SJSA1 (cell line): ENCODE measurements at places on chromosomes 16 and 17.

- peaks cover 53% of the 10 kb centered on the region for H3K4me1 ChIP-seq
- no peak overlapping the region for H3K4me3 ChIP-seq
- DNase-seq, result peak; percentile 87
- H3K27ac ChIP-seq, result peak overlapping the region; percentile 50
These were observed 129.9 kb downstream of the MGAT5B start for GRCh38 chr17:76997981-76998531.

GRCh38 chr17:4422864-4423263 lies 10.9 kb upstream of the SPNS3 start:
- H3K27ac ChIP-seq, result no peak overlapping the region
- no peaks in the 10 kb centered on the region for H3K27me3 ChIP-seq
- no peaks in the 10 kb centered on the region for H3K4me1 ChIP-seq
- H3K4me3 ChIP-seq, result no peak overlapping the region

- H3K4me1 ChIP-seq, result no peaks in the 10 kb centered on the region
- H3K36me3 ChIP-seq, result no peaks in the 10 kb centered on the region
- no peak overlapping the region for H3K27ac ChIP-seq
- no peak overlapping the region for H3K4me3 ChIP-seq
- DNase-seq, result no peak
These were observed 442.6 kb downstream of the UTP18 start for GRCh38 chr17:51702963-51703360.

DNA sequence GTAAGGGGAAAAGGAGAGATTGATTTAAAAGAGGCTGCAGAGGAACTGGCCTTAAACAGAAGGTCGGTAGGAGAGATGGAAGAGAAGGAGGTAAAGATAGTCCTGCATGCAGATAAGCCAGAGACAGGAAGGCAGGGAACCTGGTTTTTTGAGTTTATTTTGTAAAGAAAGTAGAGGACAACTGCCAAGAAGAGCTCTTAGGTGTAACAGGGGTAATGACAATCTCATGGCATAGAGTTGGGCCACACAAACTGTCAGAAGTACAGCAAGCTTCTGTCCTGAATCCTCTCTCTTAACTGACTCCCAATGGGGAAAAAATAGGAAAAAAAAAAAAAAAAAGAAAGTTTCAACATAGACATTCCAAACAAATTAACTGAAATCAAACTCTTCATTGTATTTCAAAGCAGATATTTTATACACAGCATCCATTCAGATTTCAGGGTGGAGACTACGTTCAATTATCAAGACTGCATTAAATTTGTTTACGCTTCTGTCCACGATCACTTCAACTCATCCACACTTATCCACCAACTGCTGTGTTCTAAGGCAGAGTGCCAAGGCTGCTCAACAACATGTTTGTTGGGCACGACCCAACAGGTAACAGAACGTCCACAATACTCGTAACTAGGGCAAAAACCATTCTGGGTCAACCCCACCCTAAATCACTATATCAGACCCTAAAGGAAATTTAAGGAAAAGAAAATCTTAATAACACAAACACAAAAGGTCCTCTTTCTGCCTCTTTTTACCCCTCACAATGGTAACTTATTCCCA lies 34.9 kb downstream of the USP31 start:
- H3K4me1 ChIP-seq, result no peaks in the 10 kb centered on the region
- no peak overlapping the region for H3K27ac ChIP-seq
- no peak overlapping the region for H3K4me3 ChIP-seq
- no peak for DNase-seq

DNA sequence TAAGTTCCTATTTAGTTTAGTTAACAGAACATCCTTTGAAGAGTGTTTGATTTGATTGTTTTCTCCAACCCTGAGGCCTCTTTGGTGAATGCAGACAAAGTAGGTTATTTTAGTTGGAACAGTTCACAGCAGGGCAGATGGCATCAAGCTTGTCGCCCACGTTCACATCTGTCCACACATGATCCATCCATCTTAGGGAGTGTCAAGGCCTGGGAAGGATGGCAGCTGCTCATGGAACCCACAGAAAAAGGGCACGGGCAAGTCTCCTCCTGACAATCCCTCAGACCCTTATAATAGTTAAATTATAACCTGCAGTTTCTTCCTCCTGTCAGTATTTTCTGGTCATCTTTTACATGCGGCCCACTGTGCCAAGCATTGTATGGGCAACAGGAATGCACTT lies 60.2 kb downstream of the KNOP1 start:
- no peak for DNase-seq
- no peaks in the 10 kb centered on the region for H3K27me3 ChIP-seq
- peaks cover 22% of the 10 kb centered on the region for H3K36me3 ChIP-seq
- H3K27ac ChIP-seq, result no peak overlapping the region

DNA sequence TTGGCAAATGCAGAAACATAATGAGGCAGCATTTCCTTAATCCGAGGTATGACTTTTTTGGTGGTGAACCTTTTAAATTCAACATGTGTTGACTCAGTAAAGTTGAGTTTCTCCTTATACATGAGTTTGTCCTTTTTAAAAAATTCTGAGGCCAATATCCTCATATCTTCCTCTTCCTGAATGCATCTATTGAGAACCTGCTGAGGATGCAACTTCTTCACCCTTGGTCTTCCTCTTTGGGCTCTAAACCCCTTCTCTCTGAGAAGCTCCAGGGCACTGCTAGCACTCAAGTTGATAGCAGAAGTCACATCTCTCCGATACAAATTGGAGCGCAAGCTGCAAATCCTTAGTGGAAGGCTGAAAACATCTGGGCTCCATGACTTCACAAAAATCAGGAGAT lies 3.3 kb downstream of the SLFN14 start:
- H3K4me3 ChIP-seq, result no peak overlapping the region
- DNase-seq, result no peak
- no peak overlapping the region for H3K27ac ChIP-seq
- no peaks in the 10 kb centered on the region for H3K4me1 ChIP-seq
- H3K36me3 ChIP-seq, result no peaks in the 10 kb centered on the region

- no peak overlapping the region for H3K4me3 ChIP-seq
- 0 out of 2 replicates have a peak, but pooled peaks cover 5% of the 10 kb centered on the region for H3K27me3 ChIP-seq
- no peak overlapping the region for H3K27ac ChIP-seq
- DNase-seq, result no peak
- no peaks in the 10 kb centered on the region for H3K4me1 ChIP-seq
These were observed 31.4 kb upstream of the SPNS2 start for GRCh38 chr17:4467287-4467686.

DNA sequence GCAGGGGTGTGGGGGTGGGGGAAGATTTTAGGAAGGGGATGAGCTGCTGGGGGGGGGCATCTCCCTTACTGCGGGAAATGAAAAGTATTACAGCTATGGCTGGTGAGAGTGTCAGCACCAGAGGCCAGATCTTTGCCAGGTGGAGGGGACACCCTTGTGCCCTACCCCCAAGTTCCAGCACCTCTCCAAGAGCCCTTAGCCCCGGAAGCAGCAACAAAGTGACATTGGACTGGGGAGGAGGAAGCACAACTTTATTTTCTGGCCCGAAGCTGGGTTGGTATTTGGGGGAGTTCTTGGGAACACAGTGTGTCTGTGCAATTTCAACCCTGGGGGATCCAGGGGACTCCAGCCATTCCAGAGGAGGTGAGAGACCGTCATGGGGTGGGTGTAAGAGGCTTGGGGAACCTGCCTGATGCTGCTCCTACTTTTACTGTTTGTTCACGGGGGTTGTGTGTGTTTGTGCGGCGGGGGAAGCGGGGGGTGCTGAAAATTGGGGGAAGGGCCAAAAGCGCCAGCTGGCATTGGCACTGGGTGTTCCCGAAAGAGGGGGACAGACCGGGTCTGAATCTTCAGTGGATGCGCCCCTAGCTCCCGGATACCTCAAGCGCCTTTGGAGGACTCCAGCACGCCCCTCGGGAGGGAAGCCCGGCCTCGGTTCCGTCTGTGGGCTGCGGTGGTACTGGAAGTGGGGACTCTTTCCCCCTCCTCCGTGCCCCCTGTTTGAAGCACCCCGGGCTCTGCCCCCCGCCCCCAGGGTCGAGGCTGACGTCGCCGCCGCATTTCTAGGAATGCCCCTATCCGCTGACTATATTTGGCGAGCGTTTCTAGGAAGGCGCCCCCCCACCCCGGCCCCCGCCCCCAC lies 230.3 kb downstream of the MRTFB start:
- H3K27ac ChIP-seq, result peak overlapping the region; percentile 74
- peaks cover 29% of the 10 kb centered on the region for H3K4me1 ChIP-seq
- H3K27me3 ChIP-seq, result no peaks in the 10 kb centered on the region
- DNase-seq, result peak; percentile 61
- H3K4me3 ChIP-seq, result peak overlapping the region; percentile 45
- peaks cover 24% of the 10 kb centered on the region for H3K36me3 ChIP-seq

DNA sequence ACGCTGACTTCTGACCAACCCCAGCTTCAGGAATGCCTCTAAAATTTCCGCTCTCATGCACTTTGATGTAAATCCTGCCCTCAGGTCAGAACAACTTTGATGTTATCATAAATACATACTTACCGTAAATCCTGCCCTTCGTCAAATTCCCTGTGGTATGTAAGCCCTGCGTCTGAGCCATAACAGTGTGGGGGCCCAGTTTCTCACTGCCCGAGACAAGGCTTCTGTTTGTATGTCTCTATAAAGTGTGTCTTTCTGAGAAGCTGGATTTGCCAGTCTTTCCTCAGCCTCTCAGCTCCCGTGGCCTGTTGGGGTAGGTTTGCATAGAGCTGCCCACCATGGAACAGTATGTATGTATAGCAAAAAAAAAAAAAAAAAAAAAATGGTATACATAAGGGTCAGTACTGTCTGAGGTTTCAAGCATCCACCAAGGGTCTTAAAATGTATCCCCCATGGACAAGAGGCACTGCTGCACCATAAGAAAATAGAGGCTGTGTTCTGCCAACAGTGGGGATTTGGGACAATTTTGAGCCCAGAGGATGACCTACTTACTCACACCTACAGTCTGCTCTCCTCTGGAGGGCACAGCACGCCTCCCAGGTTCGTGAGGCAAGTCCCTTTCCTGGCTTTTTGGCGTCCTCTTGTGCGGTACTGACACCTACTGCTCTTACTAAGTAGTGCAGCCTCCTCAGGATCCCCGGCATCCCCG lies 17.5 kb downstream of the PRMT7 start:
- no peak overlapping the region for H3K4me3 ChIP-seq
- H3K36me3 ChIP-seq, result peaks cover 44% of the 10 kb centered on the region
- DNase-seq, result peak; percentile 67

DNA sequence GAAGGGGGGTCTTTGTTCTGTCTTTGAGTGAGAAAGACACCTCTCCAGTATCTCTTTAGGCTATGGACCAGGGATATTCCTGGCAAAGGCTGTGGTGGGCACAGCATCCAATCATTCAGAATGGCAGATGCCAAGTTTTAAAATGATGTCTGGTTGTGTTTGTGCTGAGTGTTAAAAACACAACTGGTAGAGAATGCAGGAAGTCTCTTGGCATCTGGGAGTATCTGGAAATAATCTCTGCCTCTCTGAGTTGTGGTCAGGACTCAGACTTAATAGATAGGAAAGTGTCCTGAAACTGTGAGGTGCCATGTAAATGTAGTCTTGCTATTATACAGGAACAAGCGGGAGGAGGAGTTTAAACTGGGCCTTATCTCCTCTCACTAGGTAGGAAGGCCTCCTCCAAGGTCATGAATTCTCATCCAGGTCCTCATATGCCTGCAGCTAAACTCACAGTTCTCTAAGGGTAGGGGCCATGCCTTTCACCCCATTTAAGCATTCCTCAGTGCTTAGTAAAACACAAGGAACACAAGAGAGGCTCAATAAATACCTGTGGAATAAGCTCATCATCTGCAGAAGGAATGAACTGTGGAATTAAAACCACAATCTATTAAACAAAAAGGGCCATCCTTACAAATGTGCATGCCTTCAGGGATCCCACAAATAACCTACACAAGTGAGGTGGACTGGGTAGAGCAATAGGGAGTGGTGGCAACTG lies 317.6 kb downstream of the CBLN1 start:
- no peaks in the 10 kb centered on the region for H3K27me3 ChIP-seq
- DNase-seq, result peak; percentile 96
- H3K27ac ChIP-seq, result peak overlapping the region; percentile 89

DNA sequence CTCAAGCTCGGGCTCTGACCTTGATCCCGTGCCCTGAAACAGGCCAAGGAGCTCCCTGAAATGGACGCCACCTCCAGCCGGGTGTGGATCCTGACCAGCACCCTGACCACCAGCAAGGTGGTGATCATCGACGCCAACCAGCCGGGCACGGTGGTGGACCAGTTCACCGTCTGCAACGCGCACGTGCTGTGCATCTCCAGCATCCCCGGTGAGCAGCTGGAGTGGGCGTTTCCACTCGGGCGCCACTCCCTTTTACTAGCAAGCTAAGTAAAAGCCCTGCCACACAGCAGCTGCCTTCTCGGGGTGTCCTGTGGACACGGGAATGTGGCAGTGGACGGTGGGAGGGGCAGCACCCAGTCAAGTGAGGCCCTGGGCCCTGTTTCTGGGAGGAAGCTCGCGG lies 6.4 kb downstream of the NME3 start:
- H3K27ac ChIP-seq, result no peak overlapping the region
- no peak overlapping the region for H3K4me3 ChIP-seq
- peaks cover 91% of the 10 kb centered on the region for H3K36me3 ChIP-seq
- no peak for DNase-seq
- H3K27me3 ChIP-seq, result no peaks in the 10 kb centered on the region

- DNase-seq, result peak; percentile 80
- H3K27me3 ChIP-seq, result peaks cover 22% of the 10 kb centered on the region
- no peak overlapping the region for H3K27ac ChIP-seq
- H3K36me3 ChIP-seq, result no peaks in the 10 kb centered on the region
- peaks cover 9% of the 10 kb centered on the region for H3K4me1 ChIP-seq
- H3K4me3 ChIP-seq, result no peak overlapping the region
These were observed 94.6 kb downstream of the RGS9 start for GRCh38 chr17:65231662-65232335.

- peaks cover 64% of the 10 kb centered on the region for H3K36me3 ChIP-seq
- no peak for DNase-seq
- H3K27ac ChIP-seq, result peak overlapping the region; percentile 41
- peaks cover 80% of the 10 kb centered on the region for H3K4me1 ChIP-seq
- peak overlapping the region; percentile 98 for H3K4me3 ChIP-seq
These were observed 2.4 kb downstream of the SLC16A3 start for GRCh38 chr17:82231312-82231561.
